ENCODE measurements at places on chromosomes 2 and 18.

DNA sequence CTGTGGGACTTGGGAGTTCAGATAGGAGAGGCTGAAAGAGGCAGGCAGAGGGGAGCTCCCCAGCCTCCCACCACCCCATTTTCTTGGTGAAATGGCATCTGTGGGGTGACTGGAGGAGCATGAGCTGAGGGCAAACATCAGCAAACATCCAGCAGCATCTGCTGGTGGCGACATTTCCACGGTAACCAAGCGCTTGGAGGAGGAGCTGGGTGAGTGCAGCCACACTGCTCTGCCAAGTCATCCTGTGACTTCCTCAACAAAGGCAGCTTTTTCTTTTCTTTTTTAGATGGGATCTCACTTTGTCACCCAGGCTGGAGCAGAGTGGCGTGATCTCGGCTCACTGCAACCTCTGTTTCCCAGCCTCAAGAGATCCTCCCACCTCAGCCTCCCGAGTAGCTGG, 5.6 kb downstream of the TXNL4A start:
- DNase-seq = no peak

GRCh38 chr18:11020877-11021414, 128.4 kb downstream of the PIEZO2 start:
- DNase-seq = no peak

DNA sequence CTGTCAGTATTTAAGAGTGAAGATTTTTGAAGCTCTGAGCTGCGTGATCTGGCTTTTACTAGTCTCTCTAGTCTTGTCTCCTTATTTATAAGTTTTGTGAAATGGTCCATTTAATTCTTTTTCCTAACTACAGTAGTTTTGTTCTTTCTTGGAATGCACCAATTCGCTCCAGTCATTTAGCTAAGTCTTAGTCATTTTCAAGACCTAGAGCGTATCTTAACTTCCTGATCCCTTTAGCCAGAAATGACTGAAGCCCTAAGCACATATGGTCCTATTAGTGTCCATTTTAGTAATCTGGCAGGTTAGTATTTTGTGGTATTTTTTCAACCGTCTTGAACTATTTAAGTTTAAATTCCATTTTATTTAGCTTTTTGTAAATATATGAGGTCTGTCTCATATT, 3.6 kb downstream of the BIRC6 start:
- no peak for DNase-seq

GRCh38 chr2:185625604-185626003, 113.0 kb upstream of the FSIP2 start:
- DNase-seq = no peak

- DNase-seq = no peak
Measured at GRCh38 chr2:124514236-124514635, 489.1 kb downstream of the CNTNAP5 start.

- no peak for DNase-seq
Measured at GRCh38 chr18:39772155-39772919, 2182.7 kb upstream of the PIK3C3 start.

GRCh38 chr18:12520442-12520992, 112.8 kb downstream of the PRELID3A start:
- no peak for DNase-seq
